ENCODE measurements at places on chromosomes 1 and 21.

- no peak for DNase-seq
- no peaks in the 10 kb centered on the region for H3K27me3 ChIP-seq
- H3K36me3 ChIP-seq, result no peaks in the 10 kb centered on the region
Observed at GRCh38 chr1:119364640-119365039, 3.9 kb upstream of the HAO2 start.

- peaks cover 5% of the 10 kb centered on the region for H3K4me1 ChIP-seq
- no peak for DNase-seq
- no peak overlapping the region for H3K27ac ChIP-seq
- no peak overlapping the region for H3K4me3 ChIP-seq
- no peaks in the 10 kb centered on the region for H3K36me3 ChIP-seq
- peaks cover 10% of the 10 kb centered on the region for H3K27me3 ChIP-seq
Observed at GRCh38 chr21:45071874-45072737, 2.3 kb upstream of the ADARB1 start.

DNA sequence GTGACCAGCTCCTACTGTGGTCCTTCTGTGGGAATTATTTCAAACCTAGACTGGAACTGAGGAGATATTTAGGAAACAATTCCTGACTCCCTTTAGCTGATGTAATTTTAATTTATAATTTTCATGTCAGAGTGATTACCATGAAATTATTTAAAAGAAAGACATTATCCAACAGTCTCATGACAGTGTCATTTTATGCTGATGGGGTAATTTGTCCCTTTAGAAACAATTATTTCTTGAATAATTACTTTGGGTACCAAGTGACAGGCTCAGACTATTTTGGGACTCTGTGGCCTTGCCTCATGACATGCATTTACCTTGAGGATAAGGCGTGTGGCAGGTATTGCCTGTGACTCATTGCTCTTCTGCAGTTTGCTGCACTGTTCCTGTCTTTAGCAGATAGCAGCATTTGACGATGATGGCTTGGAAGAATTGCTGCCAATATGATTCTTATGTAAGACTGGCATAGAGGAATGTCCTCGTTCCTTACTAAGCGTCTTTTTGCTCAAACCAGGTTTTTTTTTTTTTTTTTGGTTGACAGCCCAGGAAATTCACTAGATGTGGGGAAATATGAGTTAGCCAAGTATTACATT is 206.0 kb upstream of the HMCN1 start:
- no peaks in the 10 kb centered on the region for H3K36me3 ChIP-seq
- no peaks in the 10 kb centered on the region for H3K27me3 ChIP-seq
- H3K4me3 ChIP-seq, result no peak overlapping the region
- no peak overlapping the region for H3K27ac ChIP-seq
- no peak for DNase-seq

DNA sequence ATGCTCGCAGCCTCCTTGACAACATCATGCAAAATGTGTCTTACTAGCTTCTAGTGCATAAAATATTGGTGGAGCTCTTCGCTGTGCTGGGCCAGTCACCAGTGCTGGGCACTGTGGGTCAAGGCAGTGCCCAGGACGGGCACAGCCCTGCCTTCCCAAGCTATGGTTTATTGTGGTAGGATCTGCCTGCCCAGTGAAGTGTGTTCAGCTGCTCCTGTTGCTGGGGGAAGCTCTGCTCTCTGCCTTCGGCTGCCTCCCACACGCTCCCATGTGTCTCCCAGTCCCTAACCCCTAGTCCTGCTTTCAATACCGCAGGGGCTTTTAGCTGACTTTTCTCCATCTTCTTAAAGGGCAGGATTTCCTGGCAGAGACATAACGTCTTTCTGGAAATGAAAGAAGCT is 15.7 kb downstream of the EPHX1 start:
- no peak overlapping the region for H3K4me3 ChIP-seq
- no peaks in the 10 kb centered on the region for H3K27me3 ChIP-seq
- DNase-seq, result no peak
- H3K4me1 ChIP-seq, result peaks cover 10% of the 10 kb centered on the region

DNA sequence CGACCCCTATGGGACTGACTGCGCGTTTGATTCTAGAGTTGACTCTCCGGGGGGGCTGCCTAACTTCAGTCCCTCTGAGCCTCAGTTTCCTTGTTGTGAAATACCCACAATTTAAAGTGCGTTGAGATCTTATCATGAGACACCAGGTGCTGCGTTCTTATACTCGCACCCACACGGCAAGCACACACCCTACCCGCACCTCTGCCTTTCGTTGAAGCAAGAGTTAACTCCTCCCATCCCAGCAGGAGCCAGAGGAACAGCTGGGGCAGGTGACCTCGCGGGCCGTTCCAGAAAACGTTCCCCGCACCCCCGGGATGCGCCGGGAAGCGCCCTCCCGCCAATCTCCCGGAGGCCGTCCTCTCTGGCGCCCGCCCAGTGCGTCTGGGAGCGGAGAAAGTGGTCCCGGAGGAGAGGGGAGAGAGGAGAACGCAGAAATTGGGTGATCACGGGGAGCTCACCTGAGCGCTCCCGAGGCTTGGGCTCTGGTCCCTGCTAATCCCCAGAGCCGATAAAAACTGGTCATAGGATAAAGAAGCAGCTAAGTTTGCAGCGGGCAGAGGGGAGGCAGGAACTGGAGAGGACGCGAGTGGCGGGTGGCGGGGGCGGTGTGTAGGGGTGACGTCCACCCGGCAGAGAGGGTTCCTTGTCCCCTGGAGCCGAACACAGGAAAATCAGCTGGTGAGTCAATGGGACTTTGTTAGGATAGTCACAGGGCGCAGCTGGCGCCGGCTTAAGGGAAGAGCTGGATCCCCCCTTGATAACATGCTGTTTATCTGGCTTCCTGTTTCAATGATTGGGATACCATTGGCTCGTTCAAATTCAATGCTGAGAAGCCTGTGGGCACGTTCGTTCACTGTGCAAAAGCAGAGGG is 869 bp downstream of the NAV1 start:
- peak overlapping the region; percentile 82 for H3K4me3 ChIP-seq
- H3K36me3 ChIP-seq, result no peaks in the 10 kb centered on the region
- no peak overlapping the region for H3K27ac ChIP-seq
- DNase-seq, result no peak

DNA sequence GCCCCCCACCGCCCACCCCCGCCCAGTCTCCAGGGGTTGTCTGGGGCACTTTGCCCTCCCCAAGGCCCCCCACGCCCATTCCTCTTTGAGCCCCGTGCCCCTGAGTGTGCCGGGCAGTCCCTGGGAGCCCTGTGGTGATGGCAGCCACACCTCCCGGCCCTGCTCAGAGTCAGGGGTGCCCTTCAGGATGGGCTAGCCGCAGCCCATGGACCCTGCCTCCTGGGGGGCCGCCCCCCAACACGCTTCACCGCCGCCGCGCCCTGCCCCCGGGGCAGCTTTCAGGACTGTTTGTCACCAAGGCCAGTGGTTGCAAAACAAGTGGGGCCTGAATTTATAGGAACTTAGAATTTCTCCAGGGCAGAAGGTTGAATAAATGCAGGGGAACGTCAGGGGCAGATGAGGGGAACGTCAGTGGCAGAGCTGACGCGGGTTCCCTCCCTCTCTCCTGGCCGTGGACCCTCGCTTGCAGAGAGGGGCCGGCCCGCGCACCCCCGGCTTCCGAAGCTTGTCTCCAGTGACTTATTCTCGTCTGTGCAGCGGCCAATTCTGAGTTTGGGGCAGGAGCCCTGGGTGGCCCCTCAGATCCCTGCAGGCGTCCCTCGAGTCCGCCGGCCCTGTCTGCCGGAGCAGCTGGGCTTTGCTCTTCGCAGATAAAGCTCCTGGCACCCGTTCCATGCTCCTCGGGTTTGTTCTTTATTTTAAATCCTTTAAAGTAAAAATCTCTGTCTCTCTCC is 41.2 kb upstream of the ADARB1 start:
- no peak overlapping the region for H3K27ac ChIP-seq
- no peaks in the 10 kb centered on the region for H3K36me3 ChIP-seq
- no peaks in the 10 kb centered on the region for H3K27me3 ChIP-seq
- H3K4me3 ChIP-seq, result no peak overlapping the region

GRCh38 chr1:14474856-14475255 is 123.6 kb upstream of the KAZN start:
- no peak overlapping the region for H3K27ac ChIP-seq
- DNase-seq, result no peak
- no peaks in the 10 kb centered on the region for H3K4me1 ChIP-seq
- no peaks in the 10 kb centered on the region for H3K27me3 ChIP-seq
- H3K4me3 ChIP-seq, result no peak overlapping the region

- no peak overlapping the region for H3K27ac ChIP-seq
- peaks cover 46% of the 10 kb centered on the region for H3K36me3 ChIP-seq
- no peak overlapping the region for H3K4me3 ChIP-seq
- no peak for DNase-seq
Observed at GRCh38 chr1:44218503-44219300, 5.4 kb downstream of the DMAP1 start.

- no peaks in the 10 kb centered on the region for H3K4me1 ChIP-seq
- no peak for DNase-seq
- H3K27me3 ChIP-seq, result no peaks in the 10 kb centered on the region
- no peak overlapping the region for H3K27ac ChIP-seq
- no peak overlapping the region for H3K4me3 ChIP-seq
Observed at GRCh38 chr1:215188302-215188950, 105.9 kb downstream of the KCNK2 start.

- no peaks in the 10 kb centered on the region for H3K36me3 ChIP-seq
- no peak overlapping the region for H3K27ac ChIP-seq
- H3K4me3 ChIP-seq, result no peak overlapping the region
- DNase-seq, result no peak
Observed at GRCh38 chr1:184970691-184971161, 3.6 kb downstream of the NIBAN1 start.

DNA sequence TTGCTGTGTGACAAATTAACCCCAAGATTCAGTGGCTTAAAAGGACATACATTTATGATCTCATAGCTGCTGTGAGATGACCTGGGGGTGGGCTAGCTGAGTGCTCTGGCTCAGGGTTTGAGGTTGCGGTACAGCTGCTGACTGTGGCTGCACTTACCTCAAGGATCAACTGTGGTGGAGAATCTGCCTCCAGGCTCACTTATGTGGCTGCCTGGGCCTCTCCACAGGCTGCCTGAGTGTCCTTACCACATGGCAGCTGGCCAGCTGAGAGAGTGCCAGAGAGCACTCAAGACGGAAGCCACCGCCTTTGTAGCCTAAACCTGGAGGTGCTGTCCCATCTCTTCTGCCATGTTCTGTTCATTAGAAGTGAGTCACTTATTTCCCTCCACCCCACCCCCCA is 5.7 kb downstream of the LRRC71 start:
- no peak overlapping the region for H3K27ac ChIP-seq
- H3K36me3 ChIP-seq, result no peaks in the 10 kb centered on the region
- no peak overlapping the region for H3K4me3 ChIP-seq
- H3K4me1 ChIP-seq, result peaks cover 3% of the 10 kb centered on the region
- H3K27me3 ChIP-seq, result peaks cover 74% of the 10 kb centered on the region

GRCh38 chr1:94298861-94299260 is 61.5 kb upstream of the ARHGAP29 start:
- H3K27ac ChIP-seq, result no peak overlapping the region
- no peaks in the 10 kb centered on the region for H3K36me3 ChIP-seq
- no peak overlapping the region for H3K4me3 ChIP-seq
- DNase-seq, result no peak

DNA sequence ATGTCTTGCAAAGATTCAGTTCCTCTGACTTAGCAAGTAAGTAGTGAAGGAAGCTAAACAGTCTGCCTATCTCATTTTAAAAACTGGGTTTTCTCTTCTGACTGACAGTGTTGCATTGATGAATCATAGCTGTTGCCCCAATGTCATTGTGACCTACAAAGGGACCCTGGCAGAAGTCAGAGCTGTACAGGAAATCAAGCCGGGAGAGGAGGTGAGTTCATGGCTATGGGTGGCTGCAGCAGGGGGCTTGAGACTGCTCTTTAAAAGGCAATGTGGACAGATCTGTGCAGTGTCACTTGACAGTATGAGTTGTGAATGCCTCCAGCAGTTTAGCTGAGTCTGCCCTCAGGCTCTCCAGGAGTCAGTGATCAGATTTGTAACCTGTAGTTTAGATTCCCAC is 46.6 kb downstream of the SMYD2 start:
- H3K4me1 ChIP-seq, result peaks cover 5% of the 10 kb centered on the region
- peaks cover 41% of the 10 kb centered on the region for H3K36me3 ChIP-seq
- DNase-seq, result no peak
- H3K27me3 ChIP-seq, result no peaks in the 10 kb centered on the region
- H3K4me3 ChIP-seq, result no peak overlapping the region

GRCh38 chr1:56627019-56627635 is 18.0 kb upstream of the PRKAA2 start:
- no peak overlapping the region for H3K27ac ChIP-seq
- no peak for DNase-seq
- no peaks in the 10 kb centered on the region for H3K4me1 ChIP-seq
- no peaks in the 10 kb centered on the region for H3K36me3 ChIP-seq
- no peak overlapping the region for H3K4me3 ChIP-seq

- DNase-seq, result no peak
- no peaks in the 10 kb centered on the region for H3K27me3 ChIP-seq
- no peaks in the 10 kb centered on the region for H3K36me3 ChIP-seq
- H3K4me3 ChIP-seq, result no peak overlapping the region
Observed at GRCh38 chr21:26332867-26333266, 162.3 kb upstream of the APP start.

GRCh38 chr1:227786673-227787512 is 28.6 kb upstream of the PRSS38 start:
- H3K27ac ChIP-seq, result no peak overlapping the region
- H3K27me3 ChIP-seq, result peaks cover 5% of the 10 kb centered on the region
- H3K36me3 ChIP-seq, result peaks cover 8% of the 10 kb centered on the region
- H3K4me1 ChIP-seq, result peaks cover 12% of the 10 kb centered on the region
- DNase-seq, result no peak

DNA sequence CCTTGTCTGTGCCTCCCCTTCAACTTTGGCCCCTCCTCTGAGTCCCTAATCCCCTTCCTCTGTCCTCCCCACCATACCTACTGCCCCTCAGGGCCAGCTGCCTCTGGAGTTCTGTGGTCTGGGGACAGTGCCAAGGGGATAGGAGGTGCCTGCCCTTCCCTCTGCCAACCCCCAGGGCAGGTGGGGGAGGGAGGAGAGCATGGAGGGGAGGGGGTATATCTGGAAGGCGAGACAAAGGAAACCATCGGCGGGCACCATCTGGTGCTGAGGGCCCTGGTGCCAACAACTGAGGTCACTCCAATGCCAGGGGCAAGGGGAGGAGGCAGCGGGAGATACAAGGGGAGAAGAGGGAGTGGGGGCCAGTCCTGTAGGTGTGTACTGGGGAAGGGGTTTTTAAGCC is 9.6 kb downstream of the RAB25 start:
- no peaks in the 10 kb centered on the region for H3K27me3 ChIP-seq
- H3K4me1 ChIP-seq, result peaks cover 31% of the 10 kb centered on the region
- no peak for DNase-seq
- no peak overlapping the region for H3K27ac ChIP-seq
